ENCODE measurements at places on chromosomes 11 and 22.

DNA sequence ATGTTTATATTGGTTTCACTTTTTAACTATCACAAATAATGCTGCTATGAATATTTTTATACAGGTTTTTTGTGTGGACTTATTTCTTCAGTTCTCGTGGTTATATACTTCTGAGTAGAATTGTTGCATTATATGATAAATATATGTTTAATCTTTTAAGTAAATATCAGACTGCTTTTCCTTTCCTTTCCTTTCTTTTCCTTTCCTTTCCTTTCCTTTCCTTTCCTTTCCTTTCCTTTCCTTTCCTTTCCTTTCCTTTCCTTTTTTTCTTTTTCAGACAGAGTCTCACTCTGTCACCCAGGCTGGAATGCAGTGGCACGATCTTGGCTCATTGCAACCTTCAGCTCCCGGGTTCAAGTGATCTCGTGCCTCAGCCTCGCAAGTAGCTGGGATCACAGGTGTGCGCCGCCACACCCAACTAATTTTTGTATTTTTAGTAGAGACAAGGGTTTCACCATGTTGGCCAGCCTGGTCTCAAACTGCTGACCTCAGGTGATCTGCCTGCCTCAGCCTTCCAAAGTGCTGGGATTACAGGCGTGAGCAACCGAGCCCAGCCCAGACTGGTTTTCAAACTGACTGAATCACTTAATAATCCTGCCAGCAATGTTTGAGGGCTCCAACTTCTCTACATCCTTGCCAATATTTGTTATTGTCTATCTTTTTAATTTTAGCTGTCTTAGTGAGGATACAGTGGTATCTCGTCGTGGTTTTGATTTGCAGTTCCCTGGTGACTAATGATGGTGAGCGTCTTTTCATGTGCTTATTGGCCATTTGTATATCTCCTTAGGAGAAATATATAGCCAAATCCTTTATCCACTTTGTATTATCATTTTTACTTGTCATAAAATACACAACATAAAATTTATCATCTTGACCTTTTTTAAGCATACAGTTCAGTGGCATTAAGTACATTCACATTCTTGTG lies 21.9 kb downstream of the HTR3B start:
- DNase-seq, result no peak

DNA sequence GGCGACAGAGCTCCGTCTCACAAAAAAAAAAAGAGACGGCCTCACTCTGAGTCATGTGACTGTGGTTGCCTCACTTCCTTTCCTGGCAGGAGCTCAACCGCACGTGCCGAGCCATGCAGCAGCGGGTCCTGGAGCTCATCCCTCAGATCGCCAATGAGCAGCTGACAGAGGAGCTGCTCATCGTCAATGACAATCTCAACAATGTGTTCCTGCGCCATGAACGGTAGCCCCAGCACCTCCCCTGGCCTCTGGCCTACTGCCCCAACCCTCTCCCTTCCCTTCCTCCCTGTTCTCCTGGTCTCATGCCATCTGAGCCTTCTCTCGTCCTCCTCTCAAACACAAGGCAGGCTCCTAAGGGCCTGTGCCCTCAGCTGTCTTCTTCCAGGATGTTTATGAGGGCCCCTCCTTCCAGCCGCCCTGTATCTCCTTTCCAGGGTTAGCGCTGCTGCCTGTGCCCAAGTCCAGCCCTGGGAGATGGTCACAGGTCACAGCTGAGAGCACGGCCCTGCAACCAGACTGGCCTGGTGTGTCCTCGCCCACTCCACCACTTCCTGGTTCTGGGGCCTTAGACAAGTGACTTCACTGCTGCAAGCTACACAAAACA lies 30.7 kb downstream of the TOM1 start:
- no peak for DNase-seq

GRCh38 chr11:47967577-47968525 lies 12.5 kb upstream of the PTPRJ start:
- no peak for DNase-seq

DNA sequence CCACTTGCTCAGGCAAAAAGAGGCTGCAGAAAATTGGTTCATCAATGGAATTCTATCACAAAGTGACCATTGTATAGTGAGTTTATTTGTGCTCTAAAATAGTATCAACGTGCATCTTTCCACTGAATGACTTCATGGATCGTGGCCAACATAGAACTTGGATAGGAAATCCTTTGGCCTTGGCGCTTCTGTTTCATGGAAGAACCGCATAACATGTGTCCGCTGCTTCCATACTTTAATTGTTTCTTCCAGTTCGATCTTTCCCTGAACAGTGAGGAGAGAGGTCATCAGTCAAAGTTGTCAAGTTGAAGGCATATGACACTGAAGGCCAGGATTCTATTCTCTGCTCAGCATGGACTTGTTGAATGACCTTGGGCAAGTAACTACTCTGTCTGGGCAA lies 4.5 kb downstream of the NDUFA6 start:
- DNase-seq, result no peak

GRCh38 chr22:39236321-39237317 lies 8.2 kb downstream of the PDGFB start:
- no peak for DNase-seq

GRCh38 chr11:111091321-111091938 lies 154.1 kb upstream of the POU2AF2 start:
- no peak for DNase-seq

DNA sequence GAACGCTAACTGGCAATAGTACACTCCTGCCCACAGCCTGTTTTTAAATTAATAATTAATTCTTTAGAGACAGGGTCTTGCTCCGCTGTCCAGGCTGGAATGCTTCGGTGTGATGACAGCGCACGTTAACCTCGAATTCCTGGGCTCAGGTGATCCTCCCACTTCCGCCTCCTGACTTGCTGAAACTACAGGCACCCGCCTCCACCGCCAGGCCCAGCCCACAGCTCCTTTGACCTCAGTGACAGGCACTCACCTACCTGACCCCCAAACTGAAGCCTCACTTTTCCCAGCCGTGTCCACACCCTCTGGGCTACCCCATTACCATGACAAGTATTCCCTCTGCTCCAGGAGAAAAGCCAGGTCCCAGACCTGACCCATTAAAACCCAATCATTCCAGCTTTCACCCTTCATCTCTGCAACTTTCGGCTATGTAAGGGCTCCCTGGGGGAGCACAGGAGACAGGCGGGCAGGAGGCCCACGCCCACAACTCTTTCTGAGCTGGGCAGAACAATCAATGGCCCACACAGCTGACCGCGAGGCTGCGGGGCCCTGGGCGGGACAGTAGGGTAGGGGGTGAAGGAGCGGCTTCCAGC lies 730 bp downstream of the LMNTD2 start:
- DNase-seq, result no peak
